ENCODE measurements at places on chromosomes 11 and 22.

GRCh38 chr11:106879029-106879428, 139.2 kb downstream of the GUCY1A2 start:
- DNase-seq: no peak

DNA sequence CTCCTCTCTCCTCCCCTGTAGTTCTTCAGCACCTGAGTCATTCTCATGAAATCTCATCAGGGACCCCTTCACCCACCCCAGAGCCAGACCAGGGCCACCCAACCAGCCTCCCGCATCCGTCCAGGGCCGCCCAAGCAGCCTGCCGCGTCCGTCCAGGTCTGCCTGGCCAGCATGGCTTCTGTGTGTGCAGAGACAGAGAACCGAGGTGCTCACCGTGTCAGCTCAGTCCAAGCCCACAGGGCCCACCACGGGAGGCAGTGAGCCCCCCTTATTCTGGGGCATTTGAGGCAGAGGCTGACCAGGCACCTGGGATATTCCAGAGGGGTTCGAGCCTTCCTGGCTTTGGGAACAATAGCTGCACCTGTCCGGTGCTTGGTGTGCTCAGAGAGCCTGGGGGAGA, 1117.3 kb downstream of the BRD1 start:
- DNase-seq: no peak

DNA sequence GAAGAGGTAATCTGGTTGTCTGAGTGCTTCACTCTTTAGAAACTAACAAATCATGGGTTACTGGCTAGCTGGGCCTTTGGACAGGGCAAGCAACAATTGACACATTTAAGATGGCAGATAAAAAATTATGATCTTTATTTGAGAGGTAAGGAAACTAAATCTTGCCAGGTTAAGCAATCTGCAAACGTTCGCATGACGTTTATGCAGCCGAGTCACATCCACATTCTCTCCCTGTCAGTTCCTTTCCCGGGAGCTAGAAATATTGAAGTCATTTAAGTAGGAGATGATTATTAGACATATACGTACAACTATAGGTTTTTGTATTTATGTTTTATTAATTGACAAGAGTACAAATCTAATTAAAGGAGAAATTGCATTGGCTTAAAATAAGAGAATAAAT, 57.4 kb upstream of the RCN1 start:
- DNase-seq: no peak

DNA sequence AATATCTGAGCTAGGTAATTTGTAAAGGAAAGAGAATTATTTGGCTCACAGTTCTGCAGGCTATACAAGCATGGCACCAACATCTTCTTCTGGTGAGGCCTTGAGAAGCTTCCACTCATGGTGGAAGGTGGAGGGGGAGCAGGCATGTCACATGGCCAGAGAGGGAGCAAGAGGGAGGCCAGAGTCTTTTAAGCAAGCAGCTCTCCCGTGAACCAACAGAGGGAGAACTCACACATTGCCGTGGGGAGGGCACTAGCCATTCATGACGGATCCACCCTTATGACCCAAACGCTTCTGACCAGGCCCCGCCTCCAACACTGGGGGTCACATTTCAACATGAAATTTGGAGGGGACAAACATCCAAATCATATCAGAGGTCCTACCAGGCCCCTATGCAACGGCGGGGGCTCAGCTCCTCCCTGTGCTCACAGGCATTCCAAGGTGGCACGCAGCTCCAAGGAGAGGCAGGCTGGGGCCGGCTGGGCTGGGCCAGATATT, 4.6 kb downstream of the C11orf96 start:
- no peak for DNase-seq

GRCh38 chr11:3022300-3022967, 30.3 kb upstream of the NAP1L4 start:
- no peak for DNase-seq

DNA sequence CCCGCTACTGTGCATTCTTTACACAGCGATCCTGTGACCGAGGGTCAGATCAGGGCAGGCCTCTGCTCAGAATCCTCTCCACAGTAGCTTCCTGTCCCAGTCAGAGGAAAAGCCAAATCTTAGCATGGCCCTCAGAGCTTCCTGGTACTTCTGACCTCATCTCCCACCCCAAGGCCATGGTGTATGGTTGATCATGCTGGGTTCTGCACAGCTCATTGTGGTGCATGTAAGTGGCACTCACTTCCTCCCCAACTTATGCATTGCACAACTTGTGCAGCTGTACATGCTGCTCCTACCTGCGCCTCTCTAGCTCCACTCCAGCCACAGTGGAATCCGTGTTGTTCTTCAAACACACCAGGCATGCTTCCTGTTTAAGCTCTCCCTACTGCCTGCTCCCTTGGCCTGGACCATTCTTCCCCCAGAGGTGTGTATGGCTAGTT, 20.3 kb downstream of the BMAL1 start:
- DNase-seq: no peak

All from C1 segment of cervical spinal cord (tissue), 14 donors.